Fibroblast of lung (primary cell): ENCODE measurements at places on chromosomes 2 and 18. TPM values are rescaled to one million over a fixed set of nuclear protein-coding genes. Genes with fewer than 3 reads are reported as not detected.

DNA sequence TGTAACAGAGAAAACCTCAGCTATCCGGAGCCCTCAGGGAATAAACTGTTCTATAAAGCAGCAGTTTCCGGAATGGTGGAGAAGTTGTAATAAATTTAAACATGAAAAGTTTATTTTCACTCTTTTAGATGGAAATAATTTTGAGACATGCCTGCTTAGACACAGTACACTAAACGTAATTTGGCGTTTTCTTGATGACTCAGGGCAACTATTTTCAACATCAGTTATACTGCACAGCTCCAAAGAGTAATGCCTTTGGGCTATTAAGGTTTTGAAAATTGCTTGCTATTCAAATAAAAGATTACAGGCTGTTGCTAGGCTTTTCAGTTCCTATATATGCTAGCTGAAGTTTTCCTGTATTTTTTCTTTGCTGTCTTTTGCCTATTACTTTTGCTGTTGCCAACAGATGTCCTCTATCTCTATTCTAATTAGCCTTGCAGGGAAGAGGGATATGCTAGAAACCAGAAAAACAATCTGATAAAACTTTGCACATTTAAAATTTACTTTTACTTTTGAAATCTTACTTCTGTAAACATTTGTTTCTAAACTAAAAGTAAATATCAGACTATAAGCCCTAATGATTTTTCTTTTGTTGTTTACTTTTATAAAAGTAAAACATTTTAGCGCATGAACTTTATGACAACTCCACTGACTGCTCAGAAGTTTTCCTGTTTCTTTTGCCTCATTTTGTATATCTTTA is 113.4 kb upstream of the WDSUB1 start:
- DNase-seq: peak; percentile 33

CNTNAP5 gene
- not detected in 2 replicates for total RNA-seq

FOXD4L1 gene
- total RNA-seq: 0.17 and 0.26 TPM in 2 replicates

- DNase-seq: no peak
Measured at GRCh38 chr2:2400286-2401038, 69.4 kb upstream of the MYT1L start.

DNA sequence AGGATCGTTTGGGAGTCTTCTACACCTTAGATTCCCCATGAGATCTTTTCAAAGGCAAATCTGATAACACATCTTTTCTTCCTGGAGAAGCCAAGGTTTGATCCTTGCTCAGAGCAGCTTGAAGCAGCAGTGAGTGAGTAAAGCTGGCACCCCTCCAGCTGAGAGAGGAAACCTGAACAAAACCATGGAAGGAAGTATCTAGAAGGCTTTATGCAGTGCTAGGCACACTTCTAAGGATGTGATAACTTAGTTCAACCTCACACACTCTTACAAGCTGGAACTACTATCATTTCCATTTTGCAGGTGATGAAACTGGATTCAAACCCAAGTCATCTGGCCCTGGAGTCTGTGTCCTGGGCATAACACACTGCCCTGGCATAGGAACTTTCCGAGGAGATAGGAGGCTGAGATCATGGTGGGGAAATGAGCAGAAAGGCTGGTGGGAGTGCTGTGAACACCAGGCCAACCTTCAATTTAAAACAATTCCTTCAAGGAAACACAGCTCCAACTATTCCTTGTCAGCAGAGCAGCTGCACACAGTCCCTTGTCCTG is 71.2 kb downstream of the CTAGE1 start:
- DNase-seq: peak; percentile 69

CIDEA gene
- 0.26 and 1.7 TPM in 2 replicates for total RNA-seq

GRCh38 chr2:168255866-168256265 is 8.5 kb upstream of the STK39 start:
- DNase-seq: no peak
